ENCODE measurements at places on chromosomes 2 and 18.

- H3K4me1 ChIP-seq, result peaks cover 16% of the 10 kb centered on the region
- H3K27me3 ChIP-seq, result peaks cover 13% of the 10 kb centered on the region
- no peaks in the 10 kb centered on the region for H3K36me3 ChIP-seq
These were observed 191.9 kb downstream of the LOXHD1 start for GRCh38 chr18:46464926-46465655.

- H3K27me3 ChIP-seq, result no peaks in the 10 kb centered on the region
- no peak overlapping the region for H3K27ac ChIP-seq
- no peaks in the 10 kb centered on the region for H3K4me1 ChIP-seq
- no peak for DNase-seq
- no peak overlapping the region for H3K4me3 ChIP-seq
These were observed 221.9 kb upstream of the CELF4 start for GRCh38 chr18:37787452-37787851.

GRCh38 chr18:41666231-41666630, 288.8 kb upstream of the PIK3C3 start:
- no peak overlapping the region for H3K27ac ChIP-seq
- peaks cover 7% of the 10 kb centered on the region for H3K4me1 ChIP-seq
- no peaks in the 10 kb centered on the region for H3K36me3 ChIP-seq
- no peak overlapping the region for H3K4me3 ChIP-seq
- peaks cover 5% of the 10 kb centered on the region for H3K27me3 ChIP-seq

- H3K27me3 ChIP-seq, result no peaks in the 10 kb centered on the region
- no peak overlapping the region for H3K27ac ChIP-seq
- peaks cover 8% of the 10 kb centered on the region for H3K36me3 ChIP-seq
- no peak for DNase-seq
- H3K4me3 ChIP-seq, result no peak overlapping the region
- peaks cover 18% of the 10 kb centered on the region for H3K4me1 ChIP-seq
These were observed 37.8 kb upstream of the DNMT3A start for GRCh38 chr2:25379535-25379934.

DNA sequence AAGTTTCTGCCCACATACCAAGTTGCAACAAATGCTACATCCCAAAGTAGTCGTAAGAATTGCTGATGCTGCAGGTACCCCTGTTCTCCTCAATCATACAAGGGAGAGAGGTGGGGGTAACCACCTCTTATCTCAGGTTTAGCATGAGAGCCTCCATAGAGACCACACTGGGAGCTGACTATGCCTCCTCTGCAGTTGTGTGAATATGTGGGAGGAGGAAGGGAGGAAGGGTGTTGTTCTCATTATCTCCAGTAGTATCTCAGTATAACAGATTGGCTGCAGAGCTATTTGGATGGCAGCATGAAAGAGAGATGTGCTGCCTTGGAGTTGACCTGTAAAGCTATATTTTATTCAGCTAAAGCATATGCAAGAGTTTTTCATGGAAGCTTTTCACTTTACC, 690.7 kb downstream of the KCNJ3 start:
- no peak for DNase-seq
- peaks cover 8% of the 10 kb centered on the region for H3K4me1 ChIP-seq
- H3K27ac ChIP-seq, result no peak overlapping the region

DNA sequence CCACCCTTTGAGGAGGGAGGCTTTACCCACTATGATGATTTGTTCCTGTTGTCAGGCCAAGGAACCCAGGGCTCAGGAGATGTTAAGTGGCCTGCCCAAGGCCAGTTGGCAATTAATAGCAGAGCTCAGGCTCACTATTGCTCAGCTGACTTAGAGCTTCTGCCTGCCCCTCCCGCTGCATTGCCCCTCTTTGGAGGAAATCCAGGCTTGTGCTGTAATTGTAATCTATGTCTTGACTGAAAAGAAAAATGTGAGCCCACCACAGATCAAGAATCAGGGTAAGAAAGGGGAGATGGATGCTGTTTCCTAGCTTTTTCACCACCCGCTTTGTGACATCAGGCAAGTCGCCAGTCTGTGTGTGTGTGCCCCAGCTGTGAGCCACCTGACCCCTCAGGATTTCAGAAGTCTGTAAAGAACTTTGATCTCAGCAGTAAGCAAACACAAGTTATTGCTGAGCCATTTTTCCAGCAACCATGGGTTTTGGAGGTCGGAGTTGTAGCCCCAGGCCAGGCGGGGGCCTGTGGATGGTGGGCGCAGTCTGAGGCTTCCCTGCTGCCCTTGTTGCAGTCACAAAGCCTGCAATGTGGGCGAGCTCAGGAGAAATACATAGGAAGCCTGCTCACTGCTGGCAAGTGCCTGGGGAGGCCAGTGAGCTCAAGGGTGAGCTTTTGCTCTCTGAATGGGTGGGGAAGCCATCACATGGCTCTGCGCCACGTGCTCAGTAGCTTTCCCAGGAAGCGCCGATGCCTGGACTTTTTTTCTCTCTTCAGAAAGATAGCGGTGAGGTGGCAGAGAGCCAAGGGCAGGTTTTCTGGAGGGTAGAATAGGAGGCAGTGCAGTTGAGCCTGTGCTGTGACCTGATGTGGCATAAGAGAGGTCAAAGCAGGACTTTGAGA, 6.1 kb downstream of the CABLES1 start:
- H3K27ac ChIP-seq, result peak overlapping the region; percentile 30
- DNase-seq, result no peak
- H3K36me3 ChIP-seq, result no peaks in the 10 kb centered on the region
- peaks cover 29% of the 10 kb centered on the region for H3K27me3 ChIP-seq

DNA sequence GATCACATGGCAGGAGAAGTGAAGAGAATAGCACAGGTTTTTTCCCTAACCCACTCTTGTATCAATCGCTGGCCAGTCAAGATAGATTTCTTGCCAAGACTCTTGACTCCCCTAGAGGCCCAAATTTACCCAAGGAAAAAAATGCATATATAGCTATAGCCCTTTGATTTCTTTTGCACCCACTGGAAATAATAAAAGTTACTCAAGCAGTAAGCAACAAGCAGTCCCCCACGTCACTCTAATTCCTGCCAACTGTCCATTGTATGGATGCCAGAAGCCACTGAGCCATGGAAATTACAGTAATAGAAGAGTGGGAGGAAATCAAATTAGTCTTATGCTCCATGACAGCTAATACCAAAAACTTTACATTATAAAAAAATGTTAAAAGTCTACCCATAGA, 125.3 kb upstream of the SLC39A10 start:
- no peaks in the 10 kb centered on the region for H3K36me3 ChIP-seq
- no peak for DNase-seq
- no peaks in the 10 kb centered on the region for H3K27me3 ChIP-seq
- H3K27ac ChIP-seq, result no peak overlapping the region

GRCh38 chr2:239110595-239111048, 262.7 kb downstream of the TWIST2 start:
- no peaks in the 10 kb centered on the region for H3K36me3 ChIP-seq
- no peak overlapping the region for H3K27ac ChIP-seq
- peaks cover 17% of the 10 kb centered on the region for H3K4me1 ChIP-seq
- H3K27me3 ChIP-seq, result no peaks in the 10 kb centered on the region
- no peak overlapping the region for H3K4me3 ChIP-seq

DNA sequence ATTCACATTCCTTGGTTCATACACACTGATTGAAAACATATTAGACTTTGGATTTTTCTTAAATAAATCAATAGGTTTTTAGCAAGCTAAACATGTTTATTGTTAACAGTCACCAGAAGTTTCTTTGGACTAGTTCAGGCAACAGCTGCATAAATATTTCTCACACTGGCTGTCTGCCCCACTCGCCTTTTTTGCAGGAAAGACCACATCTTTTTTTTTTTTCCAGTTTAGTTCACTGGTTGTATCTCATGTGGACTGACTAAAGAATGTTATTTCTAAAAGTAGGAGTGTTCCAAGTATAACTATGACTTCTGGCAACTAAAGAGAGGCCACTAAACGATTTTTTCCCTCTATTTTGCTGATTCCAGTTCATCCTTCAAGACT, 31.1 kb downstream of the SLC40A1 start:
- DNase-seq, result no peak
- no peaks in the 10 kb centered on the region for H3K36me3 ChIP-seq
- H3K4me1 ChIP-seq, result peaks cover 50% of the 10 kb centered on the region

- no peak for DNase-seq
- peaks cover 11% of the 10 kb centered on the region for H3K4me1 ChIP-seq
- H3K27me3 ChIP-seq, result no peaks in the 10 kb centered on the region
- H3K36me3 ChIP-seq, result no peaks in the 10 kb centered on the region
These were observed 46.9 kb upstream of the LAMA1 start for GRCh38 chr18:7164323-7165004.

GRCh38 chr2:1848599-1848995, 104.3 kb upstream of the PXDN start:
- peaks cover 74% of the 10 kb centered on the region for H3K27me3 ChIP-seq
- no peaks in the 10 kb centered on the region for H3K36me3 ChIP-seq
- no peak for DNase-seq
- no peak overlapping the region for H3K27ac ChIP-seq
- peaks cover 16% of the 10 kb centered on the region for H3K4me1 ChIP-seq
- no peak overlapping the region for H3K4me3 ChIP-seq

DNA sequence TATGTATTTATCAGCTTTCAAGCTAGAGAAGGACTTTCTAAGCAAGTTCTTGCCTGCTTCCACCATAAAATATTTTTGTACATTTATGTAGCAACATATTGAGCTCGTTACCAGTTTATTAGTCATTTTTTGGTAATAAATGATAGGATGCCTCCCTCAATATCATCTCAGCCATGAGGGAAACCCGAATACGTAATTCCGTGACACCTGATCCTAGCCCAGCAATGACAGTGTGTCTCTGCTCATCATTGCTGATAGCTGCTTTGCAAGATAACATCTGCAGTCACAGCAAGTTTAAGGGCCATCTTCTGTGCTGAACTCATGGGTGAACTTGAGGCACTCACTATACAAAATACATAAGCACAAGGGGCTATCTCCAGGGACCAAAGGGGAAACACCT, 62.2 kb downstream of the COL6A3 start:
- H3K27me3 ChIP-seq, result peaks cover 3% of the 10 kb centered on the region
- no peak overlapping the region for H3K27ac ChIP-seq
- H3K4me3 ChIP-seq, result no peak overlapping the region
- peaks cover 7% of the 10 kb centered on the region for H3K36me3 ChIP-seq
- no peak for DNase-seq

DNA sequence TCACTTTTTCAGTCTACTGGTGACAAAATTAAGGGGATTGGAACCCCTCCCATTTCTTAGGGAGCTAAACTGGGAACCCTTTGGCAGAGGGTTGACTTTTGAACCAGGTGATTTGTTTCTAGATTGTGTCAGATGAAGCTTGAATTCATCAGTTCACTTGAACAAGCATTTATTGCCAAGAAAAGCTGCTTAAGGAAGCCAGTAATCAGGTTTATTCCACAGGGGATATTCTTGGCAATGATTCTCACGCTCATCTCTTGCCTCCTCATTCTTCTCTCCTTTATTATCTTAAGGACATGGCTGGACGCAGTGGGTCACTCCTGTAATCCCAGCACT, 101.0 kb downstream of the ALPK2 start:
- H3K36me3 ChIP-seq, result no peaks in the 10 kb centered on the region
- no peaks in the 10 kb centered on the region for H3K27me3 ChIP-seq
- H3K27ac ChIP-seq, result no peak overlapping the region
- no peak overlapping the region for H3K4me3 ChIP-seq
- no peak for DNase-seq

DNA sequence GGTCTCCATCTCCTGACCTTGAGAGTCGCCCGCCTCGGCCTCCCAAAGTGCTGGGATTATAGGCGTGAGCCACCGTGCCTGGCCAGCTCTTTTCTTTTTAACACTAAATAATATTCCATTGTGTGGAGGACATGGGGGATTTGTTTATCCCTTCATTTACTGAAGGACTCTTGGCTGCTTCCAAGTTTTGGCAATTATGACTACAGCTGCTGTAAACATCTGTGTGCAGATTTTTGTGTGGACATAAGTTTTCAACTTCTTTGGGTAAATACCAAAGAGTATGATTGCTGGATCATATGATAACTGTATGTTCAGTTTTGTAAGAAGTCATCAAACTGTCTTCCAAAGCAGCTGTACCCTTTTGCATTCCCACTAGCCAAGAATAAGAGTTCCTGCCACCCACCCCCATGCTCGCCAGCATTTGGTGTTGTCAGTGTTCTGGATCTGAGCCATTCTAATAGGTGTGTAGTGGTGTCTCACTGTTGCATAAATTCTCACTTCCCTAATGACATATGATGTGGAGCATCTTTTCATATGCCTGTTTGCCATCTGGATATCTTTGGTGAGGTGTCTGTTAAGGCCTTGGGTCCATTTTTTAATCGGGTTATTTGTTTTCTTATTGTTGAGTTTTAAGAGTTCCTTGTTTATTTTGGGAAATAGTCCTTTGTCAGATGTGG, 52.2 kb downstream of the TNFRSF11A start:
- H3K27me3 ChIP-seq, result peaks cover 34% of the 10 kb centered on the region
- H3K27ac ChIP-seq, result no peak overlapping the region
- no peaks in the 10 kb centered on the region for H3K4me1 ChIP-seq

GRCh38 chr2:240454106-240454901, 18.8 kb downstream of the GPC1 start:
- peaks cover 20% of the 10 kb centered on the region for H3K27me3 ChIP-seq
- H3K4me1 ChIP-seq, result peaks cover 55% of the 10 kb centered on the region
- H3K27ac ChIP-seq, result peak overlapping the region; percentile 76
- no peaks in the 10 kb centered on the region for H3K36me3 ChIP-seq
- DNase-seq, result no peak

DNA sequence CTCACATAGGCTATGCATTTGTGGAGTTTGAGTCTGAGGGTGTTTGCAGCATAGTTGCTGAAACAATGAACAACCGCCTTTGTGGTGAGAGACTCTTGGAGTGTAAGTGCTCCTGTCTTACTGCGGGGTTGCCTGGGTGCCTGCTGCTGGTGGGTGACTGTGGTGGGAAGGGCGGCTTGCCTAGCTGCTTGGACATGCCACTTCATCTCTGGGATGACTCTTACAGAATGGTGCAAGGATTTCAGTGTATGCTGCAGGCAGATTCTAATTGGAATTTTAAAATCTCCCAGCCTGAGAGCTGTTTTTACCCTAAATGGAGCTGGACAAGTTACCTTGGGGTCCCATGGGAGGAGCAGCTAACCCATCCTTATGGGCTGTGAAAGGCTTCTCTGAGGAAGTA, 50.1 kb downstream of the CYP27C1 start:
- H3K4me3 ChIP-seq, result no peak overlapping the region
- DNase-seq, result peak; percentile 6
- H3K27ac ChIP-seq, result no peak overlapping the region

DNA sequence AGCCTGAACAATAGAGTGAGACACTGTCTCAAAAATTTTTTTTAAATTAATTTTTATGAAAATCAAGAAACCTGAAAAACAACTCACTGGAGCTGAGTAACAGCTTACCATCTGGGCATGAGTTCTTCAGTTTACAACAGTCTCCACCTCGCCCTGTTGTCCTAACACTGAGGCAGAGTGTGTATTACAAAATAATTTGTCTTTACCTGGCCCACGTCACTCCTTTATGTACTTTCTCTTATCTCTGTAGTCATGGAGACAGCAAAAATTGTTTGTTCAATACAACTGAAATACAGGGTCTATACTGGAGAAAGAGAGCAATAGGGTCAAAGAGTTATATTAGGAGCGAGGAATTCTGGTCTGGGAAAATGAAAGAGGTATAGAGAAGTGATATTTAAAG, 48.1 kb downstream of the CYTIP start:
- H3K27me3 ChIP-seq, result peaks cover 6% of the 10 kb centered on the region
- H3K36me3 ChIP-seq, result no peaks in the 10 kb centered on the region
- no peak for DNase-seq
- no peak overlapping the region for H3K27ac ChIP-seq
- no peak overlapping the region for H3K4me3 ChIP-seq
- no peaks in the 10 kb centered on the region for H3K4me1 ChIP-seq

- no peaks in the 10 kb centered on the region for H3K36me3 ChIP-seq
- no peak for DNase-seq
- H3K4me1 ChIP-seq, result no peaks in the 10 kb centered on the region
- H3K27ac ChIP-seq, result no peak overlapping the region
- H3K27me3 ChIP-seq, result no peaks in the 10 kb centered on the region
These were observed 126.2 kb upstream of the GPC1 start for GRCh38 chr2:240309214-240309613.

All from mesothelial cell of epicardium (in vitro differentiated cells).